ENCODE measurements at places on chromosomes 7 and 10.

- no peak for DNase-seq
These were observed 57.3 kb upstream of the TES start for GRCh38 chr7:116153050-116153449.

GRCh38 chr10:43976292-43976691 is 327.6 kb upstream of the ZNF32 start:
- no peak for DNase-seq

DNA sequence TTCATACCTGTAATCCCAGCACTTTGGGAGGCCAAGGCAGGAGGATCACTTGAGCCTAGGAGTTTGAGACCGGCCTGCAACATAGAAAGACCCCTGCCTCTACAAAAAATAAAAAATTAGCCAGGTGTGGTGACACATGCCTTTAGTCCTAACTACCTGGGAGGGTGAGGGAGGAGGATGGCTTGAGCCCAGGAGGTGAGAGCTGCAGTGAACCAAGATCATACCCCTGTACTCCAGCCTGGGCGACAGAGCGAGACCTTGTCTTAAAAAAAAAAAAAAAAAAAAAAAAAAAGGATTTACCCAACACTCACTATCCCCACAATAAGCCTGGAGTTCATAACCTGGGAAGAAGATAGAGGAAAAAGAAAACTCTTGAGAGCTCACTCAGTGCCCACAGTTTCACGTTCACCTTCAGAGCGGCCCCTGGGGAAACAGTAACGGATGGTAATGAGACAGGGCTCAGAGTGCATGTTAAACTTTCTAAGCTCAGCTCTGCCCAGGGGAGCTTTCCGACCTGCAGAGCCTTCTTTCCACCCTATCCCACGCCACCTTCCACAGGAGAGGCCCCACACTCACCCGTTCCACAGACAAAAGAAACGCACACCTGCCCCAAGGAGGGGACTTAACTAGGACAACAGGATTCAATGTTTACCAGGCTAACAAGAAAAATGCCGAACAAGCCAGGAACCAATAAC is 259.8 kb upstream of the KLF14 start:
- no peak for DNase-seq

DNA sequence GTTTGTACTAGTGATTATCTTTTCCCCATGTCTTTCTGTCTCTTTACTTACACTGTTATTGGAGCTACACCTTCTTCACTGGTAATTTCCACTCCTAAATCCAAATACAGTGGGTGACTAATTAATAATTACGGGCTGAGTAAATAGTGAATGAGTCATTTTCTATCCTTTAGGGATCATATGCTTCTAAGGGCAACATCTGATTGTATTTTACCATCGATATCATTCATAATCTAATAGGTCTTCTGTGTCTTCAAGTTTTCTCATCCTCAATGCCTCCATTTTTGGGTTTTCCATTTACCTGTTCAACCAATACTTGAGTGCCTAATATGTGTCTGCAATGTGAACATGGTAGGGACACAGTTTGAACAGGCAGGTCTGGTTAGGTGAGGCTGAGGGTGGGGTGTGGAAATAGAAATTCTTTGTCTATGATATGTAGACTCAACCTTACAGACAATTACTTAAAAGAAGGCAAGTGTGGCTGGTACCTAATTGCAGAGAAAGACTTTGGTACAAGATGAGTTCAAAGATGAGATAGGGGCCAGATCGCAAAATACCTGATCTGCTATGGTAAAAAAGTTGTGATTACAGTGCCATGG is 5.9 kb upstream of the DHX32 start:
- no peak for DNase-seq

- no peak for DNase-seq
These were observed 82.9 kb downstream of the SFMBT2 start for GRCh38 chr10:7327885-7328284.

GRCh38 chr10:78921895-78922294 is 146.9 kb upstream of the ZMIZ1 start:
- DNase-seq, result no peak

DNA sequence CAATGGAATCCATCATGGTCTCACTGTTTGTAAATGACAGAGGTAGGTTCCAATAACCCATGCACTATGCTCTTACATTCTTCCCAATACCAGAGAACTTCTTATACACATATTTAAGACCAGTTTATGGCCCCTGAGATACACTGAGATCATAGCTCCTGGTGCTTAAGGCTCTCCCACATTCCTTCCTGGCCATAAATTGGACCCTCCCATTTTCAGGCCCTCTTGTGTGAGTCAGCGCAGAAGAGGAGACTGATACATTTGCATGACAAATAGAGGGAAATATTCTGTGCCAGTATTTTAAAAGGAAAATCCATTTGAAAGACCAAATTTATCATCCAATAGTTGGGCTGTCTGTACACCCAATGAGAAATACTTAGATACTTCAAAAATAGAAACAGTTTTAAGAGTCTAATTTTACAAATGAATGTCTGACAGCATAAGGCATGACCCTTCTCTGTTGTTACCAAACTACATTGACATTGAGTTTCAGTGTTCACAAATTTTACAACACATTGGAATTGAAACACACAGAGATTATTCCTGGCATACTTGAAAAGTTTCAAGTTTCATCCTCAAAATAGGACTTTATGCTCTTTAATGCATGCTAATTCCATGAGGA is 35.3 kb downstream of the SLC16A9 start:
- no peak for DNase-seq

DNA sequence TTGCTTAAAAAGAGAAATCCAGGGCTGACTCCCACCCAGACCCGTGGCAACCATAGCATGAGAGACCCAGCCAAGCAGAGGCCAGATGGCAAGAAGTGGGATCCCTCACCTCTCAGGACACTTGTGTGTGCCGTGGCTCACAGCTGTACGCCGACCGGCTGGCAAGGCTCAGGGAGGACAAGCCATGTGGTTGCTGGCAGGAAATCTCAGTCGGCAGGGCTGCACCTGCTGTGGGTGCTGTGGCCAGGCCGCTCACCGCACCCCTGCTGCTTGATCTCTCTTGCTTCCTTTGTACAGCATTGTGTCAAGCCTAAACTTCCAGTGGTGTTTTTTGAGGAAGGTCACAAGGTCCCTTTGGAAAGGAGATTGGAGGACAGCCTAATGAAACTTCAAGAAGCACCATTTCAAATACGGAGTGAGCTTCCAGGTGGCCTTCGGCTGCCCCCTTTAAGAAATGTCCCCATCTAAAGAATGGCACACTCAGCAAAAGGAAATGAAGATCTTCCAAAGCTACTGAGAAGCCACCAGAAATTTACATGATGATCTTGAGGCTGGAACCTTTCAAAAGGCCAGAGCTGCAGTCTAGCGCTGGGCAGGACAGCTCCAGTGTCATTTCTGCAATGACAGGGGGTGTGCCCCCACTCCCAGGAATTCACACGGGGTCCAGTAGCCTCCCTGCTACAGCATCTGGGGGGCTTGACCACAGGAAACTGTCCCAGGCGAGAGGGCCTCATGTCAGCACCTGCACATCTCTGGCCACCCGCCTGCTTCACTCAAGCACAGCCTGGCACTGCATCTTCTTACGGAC is 409.0 kb upstream of the MGMT start:
- DNase-seq, result no peak

- no peak for DNase-seq
These were observed 9.3 kb downstream of the DAGLB start for GRCh38 chr7:6438427-6438826.

DNA sequence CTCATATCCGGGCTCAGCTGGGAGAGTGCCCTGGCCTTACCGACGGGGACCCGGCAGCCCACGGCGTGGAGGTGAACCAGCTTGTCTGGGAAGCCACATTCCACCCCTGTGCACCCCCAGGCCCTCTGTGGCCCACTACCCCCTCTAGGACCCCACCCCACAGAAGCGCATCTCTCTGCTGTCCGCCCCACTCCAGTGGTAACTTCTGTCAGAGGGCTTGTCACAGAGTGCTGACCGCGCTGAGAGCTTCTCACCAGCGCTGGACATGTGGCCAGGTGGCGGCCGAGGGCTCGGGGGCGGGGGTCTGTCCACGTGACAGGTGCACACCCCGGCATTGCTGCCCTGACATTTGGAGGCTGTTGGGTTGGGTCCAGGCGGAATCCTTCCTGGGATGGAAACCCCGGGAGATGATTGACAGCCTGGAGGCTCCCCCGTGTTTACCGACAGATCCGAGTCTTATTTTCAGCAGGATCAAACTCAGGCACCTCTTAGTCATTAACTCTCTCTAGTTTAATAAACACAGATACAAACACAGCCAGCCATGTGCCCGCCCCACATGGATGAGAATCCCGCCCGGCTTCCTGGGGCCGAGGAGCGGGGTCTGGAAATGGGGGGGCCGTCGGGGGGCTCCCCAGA is 5.1 kb downstream of the ELFN1 start:
- no peak for DNase-seq

DNA sequence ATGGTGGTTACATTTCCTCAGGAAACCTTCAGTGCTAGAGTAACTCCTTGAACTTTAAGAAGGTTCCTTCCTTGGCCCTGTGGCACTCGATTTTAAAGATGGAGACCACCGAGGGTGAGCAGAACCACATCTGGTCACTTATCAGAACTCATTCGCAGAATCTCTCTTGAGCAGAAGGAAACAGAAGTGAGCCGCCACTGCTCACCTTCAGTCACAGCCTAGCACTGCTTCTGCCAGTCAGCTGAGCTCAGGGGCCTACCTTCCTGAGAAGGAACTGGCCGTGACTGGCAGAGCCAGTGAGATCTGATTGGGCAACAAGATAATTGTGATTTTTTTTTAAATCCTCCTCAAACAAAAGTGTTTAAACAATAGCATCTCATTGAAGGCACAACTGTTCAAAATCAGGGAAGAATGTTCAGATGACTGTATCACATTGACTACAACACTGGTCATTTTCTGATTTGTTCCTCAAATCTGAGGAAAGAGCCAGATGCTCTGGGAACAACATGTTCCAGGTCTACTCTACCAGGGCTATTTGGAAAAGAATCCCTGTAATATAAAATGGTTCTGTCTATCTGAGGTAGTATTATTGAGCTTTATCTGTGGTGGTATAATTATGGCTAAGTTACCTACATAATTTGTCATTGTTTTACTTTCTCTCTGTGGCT is 2.7 kb upstream of the SYPL1 start:
- DNase-seq, result no peak

- DNase-seq, result no peak
These were observed 3.3 kb downstream of the MINPP1 start for GRCh38 chr10:87507879-87508483.

Measured in NCI-H1694 treated with DMSO at 0.1 percent for 48 hours (cell line).